ENCODE measurements at places on chromosomes 1 and 21.

DNA sequence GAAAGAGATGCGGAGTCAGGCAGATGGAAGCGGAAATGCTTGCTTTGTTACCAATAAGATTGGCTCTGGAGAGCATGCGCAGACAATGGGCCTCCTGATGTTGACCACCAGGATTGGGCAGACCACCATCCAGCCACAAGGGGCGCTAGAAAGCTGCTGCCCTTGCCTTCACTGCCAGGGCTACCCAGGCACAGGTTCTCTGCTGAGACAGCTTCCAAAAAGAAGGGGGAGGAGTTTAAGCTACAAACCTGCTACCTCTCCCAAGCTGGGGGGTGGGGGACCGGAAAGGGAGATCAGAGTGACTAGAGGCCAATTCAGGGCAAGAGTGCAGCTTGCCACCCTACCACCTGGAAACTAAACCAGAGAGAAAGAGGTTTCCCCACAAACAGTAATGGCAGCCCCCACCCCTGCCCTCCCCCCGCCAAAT is 369.7 kb downstream of the RRAGC start:
- DNase-seq: peak; percentile 46

GRCh38 chr1:3545363-3546047 is 65.8 kb downstream of the MEGF6 start:
- DNase-seq: no peak

- no peak for DNase-seq
Measured at GRCh38 chr1:10237157-10237539, 26.8 kb downstream of the KIF1B start.

DNA sequence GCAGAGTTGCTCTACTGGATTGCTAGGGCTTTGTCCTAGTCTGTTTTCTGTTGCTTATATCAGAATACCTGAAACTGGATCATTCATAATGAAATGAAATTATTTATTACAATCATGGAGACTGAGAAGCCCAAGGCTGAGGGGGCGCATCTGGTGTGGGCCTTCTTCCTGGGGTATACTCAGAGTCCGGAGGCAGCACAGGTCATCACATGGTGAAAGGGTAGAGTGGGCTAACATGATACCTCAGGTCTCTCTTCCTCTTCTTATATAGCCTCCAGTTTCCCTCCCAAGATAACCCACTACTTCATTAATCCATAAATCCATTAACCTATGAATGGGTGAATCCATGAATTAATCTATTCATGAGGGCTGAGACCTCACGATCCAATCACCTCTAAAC is 667.6 kb upstream of the NCAM2 start:
- DNase-seq: no peak

- DNase-seq: no peak
Measured at GRCh38 chr1:97797403-97798183, 123.2 kb downstream of the DPYD start.

DNA sequence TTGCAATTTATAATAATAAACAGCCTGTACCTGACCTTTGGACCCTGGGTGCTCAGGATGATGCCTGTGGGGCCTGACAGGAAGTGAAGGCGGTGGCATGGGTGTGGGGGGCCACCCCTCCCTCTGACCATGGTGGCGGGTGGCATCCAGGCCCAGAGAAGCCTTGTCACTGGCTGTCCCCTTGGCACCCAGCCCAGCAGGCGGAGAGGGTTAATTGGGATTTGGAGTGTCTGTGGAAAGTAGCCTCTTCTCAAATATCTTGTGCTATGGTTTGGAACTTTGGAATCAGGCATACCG is 20.5 kb downstream of the SOX13 start:
- peak; percentile 20 for DNase-seq
